ENCODE measurements at places on chromosomes 6 and 20.

- no peak for DNase-seq
Observed at GRCh38 chr20:37686762-37687477, 6.9 kb upstream of the CTNNBL1 start.

DNA sequence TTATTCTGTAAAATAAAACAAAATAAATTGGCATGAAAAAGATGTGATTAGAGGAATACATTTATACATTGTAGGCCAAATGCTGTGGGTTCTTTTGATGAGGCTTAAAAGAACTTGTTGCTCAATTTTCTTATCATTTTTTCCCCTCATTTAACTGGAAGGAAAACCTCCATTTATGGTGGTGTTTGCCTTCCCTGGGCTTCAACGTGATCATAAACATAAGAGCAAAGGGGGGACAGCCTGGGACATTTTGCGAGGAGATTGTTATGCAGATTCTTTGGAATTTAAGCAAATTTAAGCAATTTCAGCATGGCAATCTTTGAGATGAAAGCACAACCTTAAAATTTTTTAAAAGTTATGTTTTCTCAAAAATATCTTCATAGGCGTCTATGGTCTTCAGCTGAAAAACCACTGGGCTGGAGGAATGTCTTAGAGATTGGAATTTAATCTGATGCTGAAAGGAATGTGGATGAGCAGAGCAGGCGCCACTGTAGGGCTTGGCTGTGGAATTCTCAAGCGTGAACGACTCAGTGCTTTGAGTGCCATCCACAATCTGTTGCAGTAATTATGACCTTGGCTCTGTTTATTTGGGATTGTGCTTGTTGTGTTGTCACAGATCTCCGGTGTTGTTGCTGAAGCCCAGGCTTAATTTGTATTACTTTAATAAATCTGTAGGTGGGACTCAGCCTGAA is 149.4 kb upstream of the MLIP start:
- DNase-seq, result no peak

GRCh38 chr6:170101281-170102035 is 189.4 kb downstream of the DLL1 start:
- DNase-seq, result peak; percentile 24

GRCh38 chr20:53617791-53618489 is 24.3 kb upstream of the ZNF217 start:
- DNase-seq, result no peak

GRCh38 chr6:124819346-124819745 is 142.9 kb upstream of the RNF217 start:
- DNase-seq, result no peak

DNA sequence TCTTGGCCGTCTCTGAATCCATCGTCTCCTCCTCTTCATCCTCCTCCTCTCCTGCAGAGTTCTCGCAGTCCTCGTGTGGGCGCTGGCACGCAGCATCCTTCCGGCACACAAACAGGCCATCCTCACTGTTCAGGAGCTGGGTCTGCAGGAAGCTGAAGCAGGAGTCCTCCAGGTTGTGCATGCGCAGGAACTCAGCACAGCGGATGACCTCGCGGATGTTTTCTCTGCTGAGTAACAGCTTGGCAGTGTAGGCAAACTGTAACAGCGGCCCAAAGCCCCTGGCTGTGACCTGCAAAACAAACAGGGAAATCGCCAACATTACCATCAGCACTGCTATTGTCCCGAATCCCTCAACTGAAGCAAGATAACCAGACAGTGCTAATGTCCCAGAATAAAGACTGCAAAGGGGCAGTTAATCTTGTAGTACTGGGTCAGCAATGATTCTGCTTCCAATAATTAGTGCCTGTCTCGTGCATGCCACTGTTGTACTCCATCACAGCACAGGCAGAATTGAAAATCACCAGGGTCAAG is 57.4 kb downstream of the GJA10 start:
- DNase-seq, result no peak

DNA sequence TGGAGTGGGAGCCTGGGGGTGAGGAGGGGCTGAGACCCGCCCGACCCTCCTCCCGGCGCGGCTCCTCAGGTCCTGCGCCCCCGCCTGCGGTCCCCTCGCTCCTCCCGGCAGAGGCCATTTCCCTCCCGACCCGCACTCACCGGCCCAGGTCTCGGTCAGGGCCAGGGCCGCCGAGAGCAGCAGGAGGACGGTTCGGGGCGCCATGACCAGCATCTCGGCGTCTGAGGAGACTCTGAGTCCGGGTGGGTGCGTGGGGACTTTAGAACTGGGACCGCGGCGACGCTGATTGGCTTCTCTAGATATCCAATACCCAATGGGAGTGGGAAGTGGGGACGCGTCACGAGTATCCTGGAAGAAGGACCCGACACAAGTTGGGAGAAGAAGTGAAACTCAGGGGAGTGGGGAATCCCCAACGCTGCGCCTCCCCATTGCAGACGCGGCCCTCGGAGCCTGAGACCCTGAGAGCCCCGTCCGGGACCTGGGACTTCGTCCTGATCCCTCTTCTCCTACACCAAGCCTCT is at the start of gene HLA-B:
TSS of gene HLA-B (minus strand) at position 234 of the 521 bp plus-strand sequence. CDS start at position 213, 21 bp downstream.
- DNase-seq, result peak; percentile 90

DNA sequence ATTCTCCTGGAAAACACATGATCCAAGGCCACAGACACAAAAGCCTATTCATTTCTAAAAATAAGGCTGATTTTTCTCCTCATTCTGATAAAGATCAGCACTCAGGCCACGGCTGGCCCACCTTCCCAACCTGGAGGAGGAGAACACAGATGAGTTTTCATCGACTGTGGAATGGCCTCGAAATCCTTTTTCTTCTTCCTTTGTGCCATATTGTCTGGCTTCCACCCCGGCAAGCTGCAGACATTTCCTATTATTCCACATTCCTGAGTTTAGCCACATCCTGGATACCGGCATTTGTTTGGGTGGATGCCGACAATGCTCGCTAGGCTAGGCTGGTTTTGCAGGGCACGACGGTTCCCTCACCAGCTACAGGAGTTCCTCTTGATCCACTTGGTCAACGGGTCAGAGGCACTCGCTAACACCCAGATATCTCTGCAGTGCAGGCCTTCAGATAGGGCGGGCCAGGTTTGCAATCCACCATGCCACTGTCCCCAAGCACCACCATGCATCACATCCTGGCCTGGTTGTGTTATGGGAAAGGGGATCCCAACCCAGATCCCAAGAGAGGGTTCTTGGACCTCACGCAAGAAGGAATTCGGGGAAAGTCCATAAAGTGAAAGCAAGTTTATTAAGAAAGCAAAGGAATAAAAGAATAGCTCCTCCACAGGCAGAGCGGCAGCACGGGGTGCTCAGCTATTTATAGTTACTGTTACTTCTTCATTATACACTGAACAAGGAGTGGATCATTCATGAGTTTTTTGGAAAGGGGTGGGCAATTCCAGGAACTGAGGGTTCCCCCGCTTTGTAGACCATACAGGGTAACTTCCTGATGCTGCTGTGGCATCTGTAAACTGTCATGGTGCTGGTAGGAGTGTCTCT is 4.2 kb upstream of the CTSZ start:
- DNase-seq, result peak; percentile 79

DNA sequence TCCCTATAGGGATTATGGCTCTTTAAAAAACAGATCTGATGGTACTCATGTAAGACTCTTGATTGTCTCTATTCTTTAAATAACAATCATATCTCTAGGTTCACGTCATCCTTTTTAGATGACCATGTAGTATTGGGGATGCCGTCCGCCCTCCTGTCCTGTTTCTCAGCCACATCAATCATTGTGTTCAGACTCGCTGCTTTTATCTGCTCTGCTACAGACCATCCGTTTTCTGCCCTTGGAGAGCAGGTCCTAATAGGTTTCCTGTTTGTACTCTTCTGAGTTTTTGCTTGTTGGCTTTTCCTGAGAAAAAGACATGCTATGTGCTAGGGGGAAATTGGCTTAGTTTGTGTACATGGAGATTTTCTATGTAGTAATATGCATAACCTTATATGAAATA is 76.8 kb downstream of the SASH1 start:
- no peak for DNase-seq

- no peak for DNase-seq
Observed at GRCh38 chr6:168217216-168217879, 102.2 kb downstream of the DACT2 start.

GRCh38 chr6:40973304-40973703 is 65.7 kb downstream of the UNC5CL start:
- DNase-seq, result no peak

GRCh38 chr6:114389111-114389510 is 46.3 kb upstream of the HS3ST5 start:
- DNase-seq, result no peak

DNA sequence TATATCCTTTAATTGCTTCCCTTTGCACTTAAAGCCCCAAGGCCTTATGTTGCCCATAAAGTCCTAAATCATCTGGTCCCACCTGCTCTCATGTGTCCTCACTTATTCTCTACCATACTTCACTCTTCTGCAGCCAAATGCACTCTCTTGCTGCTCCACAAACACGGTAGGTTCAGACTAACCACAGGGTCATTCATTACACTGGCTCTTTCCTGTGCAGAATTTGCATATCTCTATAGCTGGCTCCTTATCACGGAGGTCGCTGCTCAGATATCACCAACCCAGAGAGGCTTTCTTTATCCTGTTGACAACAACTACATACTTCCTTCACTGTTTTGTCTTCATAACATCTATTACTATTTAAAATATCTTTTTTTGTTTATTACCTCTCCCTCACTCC is 86.8 kb downstream of the MOXD1 start:
- no peak for DNase-seq

DNA sequence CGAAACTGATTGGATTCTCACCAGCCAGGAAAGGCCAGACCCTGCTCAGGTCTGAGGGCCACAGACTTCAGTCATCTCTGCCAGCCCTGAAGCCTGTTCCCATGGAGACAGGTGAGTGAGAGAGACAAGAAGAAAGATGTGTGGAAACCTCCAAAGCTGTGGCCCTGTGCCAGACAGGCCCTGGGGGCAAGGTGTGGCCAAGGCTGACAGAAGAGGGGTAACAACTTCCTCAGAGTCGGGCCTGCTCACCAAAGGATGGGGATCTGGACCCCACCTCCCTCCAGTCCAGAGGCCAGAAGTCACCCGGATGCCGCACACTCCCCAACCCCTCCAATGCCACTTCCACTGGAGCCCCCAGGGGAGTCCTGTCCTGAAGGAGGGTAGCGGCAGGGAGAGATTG is 73.6 kb downstream of the MDGA1 start:
- no peak for DNase-seq

DNA sequence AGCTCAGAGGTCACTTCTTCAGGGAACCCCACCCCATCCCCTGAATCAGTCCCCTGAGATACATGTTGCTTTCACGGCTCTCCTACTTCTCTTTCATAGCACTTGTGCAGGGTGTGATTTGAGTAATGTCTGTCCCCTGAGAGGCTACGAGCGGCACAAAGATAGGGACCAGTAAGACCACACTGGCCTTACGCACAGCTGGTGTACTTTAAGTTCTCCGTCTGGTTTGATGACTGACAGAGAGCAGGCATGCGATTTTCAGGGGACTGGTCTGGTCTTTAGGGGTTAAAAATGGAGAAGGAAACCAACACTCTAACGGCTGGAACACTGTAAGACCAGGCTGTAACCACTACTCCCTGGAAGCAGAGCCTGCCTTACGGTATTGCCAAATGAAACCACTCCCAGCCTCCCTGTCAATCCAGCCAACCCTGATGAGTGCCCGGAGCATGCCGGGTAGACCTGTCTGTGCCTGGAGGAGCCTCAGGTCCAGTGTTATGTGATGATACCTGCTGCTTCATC is 47.1 kb downstream of the ELMO2 start:
- DNase-seq, result no peak
